ENCODE measurements at places on chromosomes 1 and 21. TPM values are rescaled to one million over a fixed set of nuclear protein-coding genes. Genes with fewer than 3 reads are reported as not detected.

Gene LENEP
- 0.69 TPM for total RNA-seq

Gene OR2AK2
- total RNA-seq: 2.1 TPM

Gene FTCD
- total RNA-seq: 0.69 TPM

Gene JAM2
- 20.8 TPM for total RNA-seq

Gene FMOD
- total RNA-seq: 0.92 TPM

Gene RHD
- 0.92 TPM for total RNA-seq

Gene S100PBP
- total RNA-seq: 59.3 TPM

Gene LCE1C
- not detected for total RNA-seq

Gene COL24A1
- total RNA-seq: 3.2 TPM

Gene CELA3A
- not detected for total RNA-seq

Gene UBXN10
- total RNA-seq: 7.4 TPM

All from diencephalon (tissue), 1 donor.